Mesothelial cell of epicardium (in vitro differentiated cells): ENCODE measurements at places on chromosomes 1 and 21.

DNA sequence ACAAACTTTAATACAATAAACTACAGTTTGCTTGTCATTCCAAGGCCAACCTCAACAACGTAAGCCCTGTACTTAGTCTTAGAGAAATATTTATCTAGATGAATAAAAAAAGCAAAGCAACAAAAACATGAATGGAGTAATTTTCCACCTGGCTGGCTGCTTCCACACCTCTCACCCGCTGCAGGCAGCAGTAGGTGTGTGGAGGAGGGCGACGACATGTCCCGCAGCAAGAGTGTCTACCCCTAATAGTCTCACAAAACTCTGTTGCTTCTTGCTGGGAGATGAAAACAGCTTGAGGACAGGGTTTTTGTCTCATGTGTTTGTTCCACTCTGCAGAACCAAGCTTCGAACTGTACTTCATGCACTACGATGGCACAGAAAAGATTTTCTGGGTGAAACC is 48.8 kb upstream of the IGSF5 start:
- no peak for DNase-seq

DNA sequence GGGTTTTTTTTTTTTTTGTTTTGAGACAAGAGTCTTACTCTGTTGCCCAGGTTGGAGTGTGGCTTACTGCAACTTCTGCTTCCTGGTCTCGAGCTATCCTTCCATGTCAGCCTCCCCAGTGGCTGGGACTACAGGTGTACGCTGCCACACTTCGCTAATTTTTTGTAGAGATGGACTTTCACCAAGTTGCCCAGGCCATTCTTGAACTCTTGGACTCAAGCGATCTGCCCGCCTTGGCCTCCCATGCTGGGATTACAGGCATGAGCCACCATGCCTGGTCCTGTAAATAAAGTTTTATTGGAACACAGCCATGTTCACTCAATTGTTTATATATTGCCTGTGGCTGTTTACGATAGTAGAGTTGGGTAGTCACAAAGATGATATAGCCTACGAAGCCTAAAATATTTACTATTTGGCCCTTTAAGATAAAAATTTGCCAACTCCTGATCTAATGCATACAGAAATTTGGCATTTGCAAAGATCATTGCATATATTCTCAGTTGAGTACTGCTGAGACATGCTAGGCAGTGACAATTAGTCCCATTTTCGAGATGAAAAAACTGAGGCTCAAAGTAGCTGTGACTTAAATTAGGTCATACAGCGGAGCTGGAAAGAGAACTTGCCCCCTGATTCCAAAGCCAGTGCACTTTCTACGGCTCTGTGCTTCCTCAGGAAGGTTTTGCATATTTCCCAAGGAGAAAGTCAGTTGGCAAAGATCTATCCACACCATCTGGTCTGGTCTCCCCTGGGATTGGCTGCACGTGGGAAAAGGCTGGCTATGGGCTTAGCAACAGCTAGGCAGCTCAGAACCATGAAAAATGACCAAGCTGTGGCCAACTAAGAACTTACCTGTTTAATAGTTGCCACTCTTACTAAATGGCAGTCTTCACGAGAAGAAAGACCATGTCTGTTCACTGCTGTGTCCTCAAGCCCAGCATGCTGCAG is 19.4 kb downstream of the MECR start:
- no peak for DNase-seq

- DNase-seq = no peak
These were observed 13.1 kb upstream of the L1TD1 start for GRCh38 chr1:62181532-62181931.

- no peak for DNase-seq
These were observed 6.6 kb downstream of the LRRC47 start for GRCh38 chr1:3789421-3790300.

DNA sequence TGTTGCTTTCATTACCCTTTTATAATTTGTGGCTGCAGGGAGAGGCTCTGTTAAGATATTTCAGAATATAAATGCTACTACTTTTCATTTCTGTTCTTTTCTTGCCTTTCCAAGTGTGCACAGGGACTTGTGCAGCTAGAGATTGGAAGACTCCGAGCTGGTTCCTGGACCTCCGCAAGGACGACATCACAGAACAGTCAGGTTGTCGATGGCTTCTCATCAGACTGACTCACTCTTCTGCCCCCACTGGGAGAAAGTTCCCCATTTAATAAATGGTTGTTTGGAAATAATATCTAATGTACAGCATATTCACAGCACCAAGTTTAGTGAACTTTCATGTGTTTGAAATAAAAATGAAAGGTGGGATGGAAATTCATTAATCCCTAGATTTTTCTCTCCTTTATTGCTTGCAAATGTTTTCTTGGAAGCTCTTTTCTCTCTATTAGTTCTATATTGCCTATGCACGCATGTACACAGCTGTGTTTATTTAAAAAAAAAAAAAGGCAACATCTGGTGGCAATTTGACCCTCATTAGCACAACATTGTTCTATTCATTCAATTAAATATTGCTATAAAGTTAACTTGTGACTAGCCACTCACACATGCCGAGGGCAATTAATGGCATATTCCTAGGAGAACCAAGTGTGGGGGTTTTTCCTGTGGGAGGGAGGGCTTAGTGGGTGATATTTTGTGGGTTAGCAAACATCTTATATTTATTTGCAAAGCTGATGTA is 77.5 kb upstream of the L1TD1 start:
- DNase-seq = no peak

DNA sequence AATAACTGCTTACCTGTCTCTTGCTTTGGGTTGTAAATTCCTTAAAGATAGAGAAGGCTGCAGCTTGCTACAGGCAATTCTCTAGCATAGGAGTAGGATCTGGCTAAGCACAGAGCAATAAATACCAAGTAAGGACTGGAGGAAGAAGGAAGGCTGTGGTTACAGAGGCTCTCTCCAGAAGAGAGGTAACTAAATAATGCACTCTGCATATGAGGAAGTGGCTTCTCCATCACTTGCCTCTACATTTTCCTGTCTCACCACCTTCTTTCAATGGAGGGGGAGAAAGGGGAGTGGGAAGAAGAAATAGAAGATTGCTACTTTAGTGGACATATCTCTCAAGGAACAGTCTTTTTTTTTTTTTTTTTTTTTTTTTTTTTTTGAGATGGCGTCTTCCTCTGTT is 60.9 kb upstream of the LAX1 start:
- DNase-seq = no peak

DNA sequence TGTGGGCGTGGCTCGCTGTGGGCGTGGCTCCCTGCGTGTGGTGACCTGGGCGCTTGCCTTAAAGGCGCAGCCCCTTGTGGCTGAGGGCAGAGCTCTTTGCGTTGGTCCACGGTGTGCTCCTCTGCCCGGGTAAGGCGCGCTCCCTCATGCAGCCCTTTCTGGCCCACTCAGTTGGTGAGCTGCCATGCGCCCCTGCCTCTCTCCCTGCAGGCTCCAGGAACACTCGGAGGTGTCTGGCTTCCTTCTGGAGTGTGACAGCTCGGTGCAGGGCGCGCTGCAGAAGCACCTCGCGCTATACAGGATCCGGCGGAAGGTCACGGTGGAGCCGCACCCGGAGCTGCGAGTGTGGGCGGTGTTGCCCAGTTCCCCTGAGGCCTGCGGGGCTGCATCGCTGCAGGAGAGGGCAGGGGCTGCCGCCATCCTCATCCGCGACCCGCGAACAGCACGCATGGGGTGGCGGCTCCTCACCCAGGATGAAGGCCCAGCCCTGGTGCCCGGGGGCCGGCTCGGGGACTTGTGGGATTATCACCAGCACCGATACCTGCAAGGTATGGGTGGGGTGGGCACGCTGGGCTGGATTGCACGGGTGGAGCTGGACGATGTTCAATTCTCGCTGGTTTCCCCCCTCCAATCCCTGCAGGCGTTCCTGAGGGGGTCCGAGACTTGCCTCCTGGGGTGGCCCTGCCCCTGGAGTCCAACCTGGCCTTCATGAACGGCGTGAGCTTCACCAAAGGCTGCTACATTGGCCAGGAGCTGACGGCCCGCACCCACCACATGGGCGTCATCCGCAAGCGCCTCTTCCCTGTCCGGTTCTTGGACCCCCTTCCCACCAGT is 9.1 kb downstream of the IBA57 start:
- DNase-seq = no peak

DNA sequence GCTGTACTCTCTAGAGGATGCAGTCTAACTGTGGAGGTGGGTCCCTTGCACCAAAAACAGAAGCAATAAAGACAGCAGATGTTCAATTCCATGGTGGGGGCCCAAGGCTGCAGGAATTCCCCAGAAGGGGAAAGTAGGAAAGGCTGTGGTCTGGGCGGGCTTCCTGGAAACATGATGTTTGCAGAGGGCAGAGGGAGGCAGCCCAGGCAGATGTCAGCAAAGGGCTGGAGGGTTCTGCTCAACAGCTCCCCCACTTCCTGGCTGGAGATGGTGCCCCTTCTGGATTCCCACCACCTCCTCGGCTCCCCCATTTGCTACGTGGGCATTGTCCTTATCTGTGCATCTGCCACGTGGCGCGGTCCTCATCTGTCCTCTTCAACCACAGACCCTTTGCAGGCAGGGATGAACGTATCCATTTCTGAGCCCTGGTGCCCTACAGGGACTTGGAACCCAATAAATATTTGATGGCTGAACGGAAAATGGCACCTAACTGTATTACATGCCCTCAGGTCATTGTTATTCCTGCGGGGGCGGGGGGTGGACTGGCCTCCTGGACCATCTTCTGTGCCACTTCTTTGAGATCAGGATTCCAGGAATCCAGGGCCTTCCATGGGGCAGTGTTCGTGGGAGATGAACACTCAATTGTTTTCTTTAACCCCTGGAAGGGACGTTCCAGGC is 8.4 kb upstream of the GUCA2B start:
- DNase-seq = no peak

- no peak for DNase-seq
These were observed 77.9 kb downstream of the TRABD2B start for GRCh38 chr1:47919113-47919833.

GRCh38 chr1:30108186-30108585 is 615.2 kb downstream of the MATN1 start:
- DNase-seq = no peak
